Nephron progenitor cell (in vitro differentiated cells): ENCODE measurements at places on chromosomes 5 and 9.

- DNase-seq, result no peak
Observed at GRCh38 chr5:168062239-168062638, 229.2 kb upstream of the WWC1 start.

DNA sequence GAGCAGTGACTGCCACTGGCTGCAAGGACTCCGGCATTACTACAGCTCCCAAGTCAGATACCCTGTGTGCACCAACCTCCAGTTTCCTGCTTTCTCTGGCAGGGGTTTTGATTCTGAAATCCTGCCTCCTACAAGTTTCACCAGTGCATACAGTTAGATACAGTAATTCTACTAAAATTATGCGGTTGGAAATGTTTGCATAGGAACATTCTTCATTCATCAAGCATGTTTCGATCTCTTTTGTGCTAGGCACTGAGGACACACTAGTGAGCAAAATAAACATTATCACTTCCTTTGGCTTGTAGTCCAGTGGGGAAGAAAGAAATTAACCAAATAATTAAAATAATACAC, 152.2 kb downstream of the TMEM167A start:
- no peak for DNase-seq

GRCh38 chr5:80961376-80962281, 1.5 kb downstream of the RASGRF2 start:
- DNase-seq, result peak; percentile 10

DNA sequence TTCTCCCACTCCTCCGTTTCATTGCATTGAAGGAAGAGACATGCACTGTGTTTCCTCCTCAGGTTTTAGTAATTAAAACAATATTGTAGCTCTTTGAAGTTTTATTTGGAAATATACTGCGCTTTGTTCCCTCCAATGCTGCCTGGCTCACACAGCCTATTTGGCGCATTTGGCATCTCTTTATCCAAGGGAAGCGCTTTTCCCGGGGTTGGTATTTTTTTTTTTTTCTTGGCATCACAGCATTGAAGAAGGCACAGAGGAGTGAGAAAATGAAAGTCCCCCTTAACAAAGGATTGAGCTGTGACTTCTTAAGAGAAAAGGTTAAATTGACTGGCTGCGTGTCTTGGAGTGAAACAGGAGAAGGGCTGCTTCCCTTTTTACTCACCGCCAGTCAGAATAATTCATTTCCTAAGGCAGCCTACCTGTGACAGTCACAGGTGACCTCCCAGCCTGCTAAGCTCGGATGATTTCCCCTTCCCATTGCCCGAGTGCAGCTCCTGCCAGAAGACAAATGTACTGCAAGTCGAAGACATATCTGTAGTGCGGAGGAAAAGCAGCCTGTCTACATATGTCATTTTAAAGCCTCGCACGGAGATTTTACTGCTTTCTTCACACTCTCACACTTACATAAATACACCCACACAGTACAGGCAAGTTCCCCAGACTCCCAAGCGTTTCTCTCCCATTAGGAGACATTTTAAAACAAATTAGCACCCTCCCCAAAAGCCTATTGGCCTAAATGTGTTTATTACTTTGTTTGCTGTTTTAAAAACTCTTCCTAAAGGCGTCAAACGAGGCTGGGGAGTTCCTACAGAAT, 665.5 kb upstream of the ZNF608 start:
- DNase-seq, result peak; percentile 31

GRCh38 chr5:94993491-94993890, 291.4 kb downstream of the MCTP1 start:
- DNase-seq, result no peak
